ENCODE measurements at places on chromosomes 11 and 22.

GRCh38 chr22:27483095-27483785 lies 318.3 kb downstream of the MN1 start:
- no peak for DNase-seq

DNA sequence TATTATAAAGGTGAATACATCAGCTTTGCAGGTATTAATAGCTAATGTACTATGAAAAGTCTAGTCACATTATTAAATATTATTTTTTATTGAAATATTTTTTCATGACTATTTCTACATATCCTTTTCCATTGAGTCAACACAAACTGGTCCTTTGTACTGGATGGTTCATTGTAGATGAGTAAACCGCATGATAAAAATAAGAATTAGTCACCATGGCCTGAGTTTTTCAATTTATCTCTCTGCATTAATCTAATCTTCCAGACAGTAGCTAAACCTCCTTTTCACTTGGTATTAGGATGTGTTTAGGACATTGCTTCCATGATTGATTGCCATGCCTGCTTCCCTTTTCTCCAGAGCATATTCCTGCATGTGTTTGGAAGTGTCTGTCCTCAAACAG lies 439.4 kb upstream of the ARHGAP42 start:
- no peak for DNase-seq

DNA sequence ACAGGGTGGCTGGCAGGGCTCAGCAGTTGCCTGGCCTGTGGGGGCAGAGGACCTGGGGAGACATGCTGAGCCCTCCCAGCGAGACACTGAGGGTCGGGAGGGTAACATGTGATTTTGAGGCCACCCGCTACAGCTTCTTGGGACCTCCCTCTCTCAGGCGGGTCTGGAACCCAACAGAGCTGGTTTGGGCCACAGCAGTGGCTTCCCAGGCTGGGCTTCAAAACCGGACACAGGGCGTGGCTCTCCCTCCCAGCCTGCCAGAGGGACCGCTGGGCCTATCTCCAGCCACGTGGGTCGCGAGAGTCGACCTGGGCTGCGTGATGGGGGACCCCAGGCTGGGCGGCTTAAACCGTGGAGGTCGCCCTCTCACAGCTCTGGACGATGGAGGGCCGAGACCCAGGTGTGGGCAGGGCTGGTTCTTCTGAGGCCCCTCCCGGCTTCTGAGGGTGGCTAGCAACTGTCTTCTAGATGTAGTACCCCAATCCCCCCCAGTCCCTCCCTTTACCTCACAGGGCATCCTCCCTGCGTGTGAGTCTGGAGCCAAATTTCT lies 91.7 kb downstream of the KCNQ1 start:
- no peak for DNase-seq

- DNase-seq = no peak
Measured at GRCh38 chr11:8196749-8197148, 27.9 kb upstream of the RIC3 start.

- no peak for DNase-seq
Measured at GRCh38 chr22:47929646-47930185, 1167.3 kb downstream of the TBC1D22A start.

DNA sequence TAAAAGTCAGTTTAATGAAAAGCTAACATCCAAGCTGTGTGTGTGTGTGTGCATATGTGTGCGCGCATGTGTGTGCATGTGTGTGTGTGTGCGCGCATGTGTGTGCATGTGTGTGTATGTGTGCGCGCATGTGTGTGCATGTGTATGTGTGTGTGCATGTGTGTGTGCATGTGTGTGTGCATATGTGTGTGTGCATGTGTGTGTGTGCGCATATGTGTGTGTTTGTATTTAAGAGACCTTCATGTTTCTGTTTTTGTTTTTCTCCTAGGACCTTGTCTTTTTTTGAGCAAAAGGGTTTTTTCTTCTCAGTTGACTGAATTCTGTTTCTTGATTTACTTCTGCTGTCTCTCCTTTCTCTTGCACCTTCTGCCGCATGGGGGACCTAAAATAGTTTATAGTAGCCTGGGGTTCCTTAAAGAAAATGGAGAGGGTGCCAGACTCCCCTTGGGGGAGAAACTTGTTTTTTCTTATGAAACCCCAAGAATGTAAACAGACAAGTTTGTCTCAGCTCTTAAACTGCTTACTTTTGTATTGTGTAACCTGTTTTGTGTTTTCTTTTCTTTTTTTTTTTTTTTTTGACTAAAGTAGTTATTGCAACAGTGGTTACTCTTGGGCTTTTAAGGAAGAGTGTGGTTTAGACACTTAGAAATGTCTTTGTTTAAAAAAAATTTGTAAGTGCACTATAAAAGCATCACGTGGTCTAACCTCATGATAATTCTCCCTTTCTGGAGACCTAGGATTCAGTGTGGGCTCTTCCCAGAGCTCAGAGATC lies 53.0 kb downstream of the OSBPL5 start:
- DNase-seq = no peak

- peak; percentile 65 for DNase-seq
Measured at GRCh38 chr22:37607010-37607934, 1.4 kb upstream of the GGA1 start.

DNA sequence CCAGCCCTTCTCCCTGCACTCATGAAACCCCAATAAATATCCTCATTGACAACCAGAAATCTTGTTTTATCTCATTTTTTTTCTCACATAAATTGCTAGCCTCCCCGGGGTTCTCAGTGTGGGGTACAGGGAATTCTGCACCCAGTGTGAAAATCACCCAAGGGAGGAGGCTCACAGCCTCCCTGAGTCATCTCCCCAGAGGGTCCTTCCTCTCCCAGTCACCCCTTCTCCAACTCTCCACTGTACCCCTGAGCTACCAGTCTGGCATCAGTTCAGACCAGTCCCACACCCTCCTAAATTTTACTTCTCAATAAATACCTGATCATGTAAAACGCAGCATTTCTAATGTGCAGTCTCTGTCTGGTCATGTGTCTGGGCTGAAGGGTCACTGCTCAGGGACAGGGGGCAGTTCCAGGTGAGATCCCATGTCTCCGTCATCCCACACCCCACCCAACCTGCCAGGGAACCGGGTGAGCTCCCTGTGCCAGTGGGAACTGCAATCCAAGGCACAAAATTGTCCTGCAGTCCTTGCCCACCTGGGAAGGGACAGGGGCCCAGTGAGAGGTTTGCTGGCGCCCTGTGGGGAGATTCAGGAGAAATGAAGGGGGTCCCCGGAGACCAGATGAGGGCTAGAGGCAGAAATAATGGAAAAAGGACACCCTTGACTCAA lies 8.3 kb downstream of the IGLL5 start:
- DNase-seq = no peak

GRCh38 chr22:46114518-46115387 lies 35.6 kb upstream of the PPARA start:
- DNase-seq = no peak

- DNase-seq = no peak
Measured at GRCh38 chr11:70732881-70733196, 334.5 kb downstream of the CTTN start.

DNA sequence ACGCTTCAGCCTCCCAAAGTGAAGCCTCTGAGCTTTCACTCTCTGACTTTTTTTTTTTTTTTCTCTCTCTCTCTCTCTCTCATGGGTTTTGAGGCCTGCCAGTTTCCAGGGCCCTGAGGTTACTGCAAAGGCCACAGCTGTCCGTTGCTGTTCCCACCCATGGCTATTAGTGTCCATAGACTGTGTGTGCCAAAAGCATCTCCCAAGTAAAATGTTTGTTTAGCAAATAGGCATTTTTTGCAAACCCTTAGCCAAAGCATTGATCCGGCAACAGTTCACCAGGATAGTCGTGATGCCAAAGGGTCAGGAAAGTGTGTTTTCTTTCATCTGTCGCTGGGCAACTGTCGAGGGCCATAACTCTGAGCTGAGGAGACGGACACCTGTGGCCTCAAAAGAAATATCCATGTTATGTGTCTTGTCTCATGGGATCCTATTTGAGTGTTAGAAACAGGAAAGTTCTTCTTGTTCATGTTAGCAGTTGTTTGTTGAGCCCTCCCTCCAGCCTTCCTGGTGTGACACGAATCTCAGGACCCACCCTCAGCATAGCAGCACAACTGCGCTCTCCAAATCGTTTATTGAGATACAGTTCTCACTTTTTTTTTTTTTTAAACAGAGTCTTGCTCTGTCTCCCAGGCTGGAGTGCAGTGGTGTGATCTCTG lies 18.4 kb downstream of the FADS2 start:
- no peak for DNase-seq

- no peak for DNase-seq
Measured at GRCh38 chr11:34249439-34249838, 108.4 kb downstream of the ABTB2 start.

GRCh38 chr11:121024989-121025388 lies 1.1 kb downstream of the TBCEL start:
- no peak for DNase-seq

DNA sequence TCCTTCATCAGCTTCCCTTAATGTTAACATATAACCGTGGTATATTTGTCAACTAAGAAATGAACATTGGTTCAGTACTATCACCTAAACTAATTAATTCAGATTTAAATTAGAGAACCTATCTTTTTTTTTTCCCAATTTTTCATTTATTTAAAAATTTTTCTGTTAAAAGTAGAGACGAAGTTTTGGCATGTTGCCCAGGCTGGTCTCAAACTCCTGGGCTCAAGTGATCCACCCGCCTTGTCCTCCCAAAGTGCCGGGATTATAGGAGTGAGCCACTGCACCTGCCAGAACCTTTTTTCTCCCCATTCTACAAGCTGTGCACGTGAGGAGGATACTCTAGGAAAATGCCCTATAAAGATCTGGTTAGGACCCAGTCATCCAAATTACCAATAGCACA lies 3.6 kb downstream of the EI24 start:
- DNase-seq = no peak

DNA sequence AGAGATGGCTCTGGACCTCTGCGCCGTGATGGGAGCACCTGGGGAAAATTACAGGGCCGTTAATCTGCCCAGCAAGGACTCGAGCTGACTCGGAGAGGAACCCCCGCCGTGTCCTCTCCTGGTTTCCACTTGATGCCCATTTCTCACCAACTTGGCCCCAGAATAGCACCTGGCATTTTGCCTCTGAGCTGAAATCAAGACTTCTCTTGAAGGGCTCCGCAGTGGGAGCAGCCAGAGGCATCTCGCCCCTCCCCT lies 19.0 kb upstream of the CABP7 start:
- no peak for DNase-seq

DNA sequence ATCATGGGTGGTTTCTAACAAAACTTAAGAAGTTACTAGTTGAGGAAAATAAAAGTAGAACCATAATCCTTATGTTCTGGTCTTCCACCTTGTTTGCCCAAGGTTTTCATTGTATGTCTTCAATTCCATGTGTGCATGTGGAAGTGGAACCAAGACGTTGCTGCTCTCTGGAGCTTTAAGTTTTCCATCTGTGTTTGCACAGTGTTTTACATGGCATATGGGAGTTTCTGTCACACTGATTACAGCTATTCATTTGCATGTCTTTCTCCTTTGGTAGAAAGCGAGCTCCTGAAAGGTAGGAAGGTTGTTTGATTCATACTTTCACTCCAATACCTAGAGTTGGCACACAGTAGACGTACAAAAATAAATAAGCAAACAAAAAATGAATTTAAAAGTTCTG lies 112.6 kb upstream of the LUZP2 start:
- DNase-seq = no peak

DNA sequence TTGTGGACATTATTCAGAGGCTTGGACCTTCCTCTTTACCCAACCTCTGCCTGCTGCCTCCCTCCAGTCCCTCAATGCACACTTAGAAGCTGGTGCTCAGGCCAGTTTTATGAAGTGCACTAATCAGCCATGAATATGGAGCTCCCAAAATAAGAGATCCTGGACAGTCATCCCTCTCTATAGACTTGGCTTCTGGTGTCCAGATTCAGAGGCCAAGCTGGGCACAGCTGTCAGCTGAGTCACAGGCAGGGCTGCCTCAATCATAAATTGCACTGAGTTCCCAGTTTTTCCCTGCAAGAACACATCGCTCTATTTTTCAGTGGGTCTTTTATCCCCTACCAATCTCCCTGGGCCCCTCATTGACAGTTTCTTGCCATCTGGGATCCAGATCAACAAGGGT lies 161.7 kb upstream of the CADM1 start:
- no peak for DNase-seq

GRCh38 chr11:67351275-67352005 lies 1.9 kb downstream of the POLD4 start:
- peak; percentile 50 for DNase-seq

DNA sequence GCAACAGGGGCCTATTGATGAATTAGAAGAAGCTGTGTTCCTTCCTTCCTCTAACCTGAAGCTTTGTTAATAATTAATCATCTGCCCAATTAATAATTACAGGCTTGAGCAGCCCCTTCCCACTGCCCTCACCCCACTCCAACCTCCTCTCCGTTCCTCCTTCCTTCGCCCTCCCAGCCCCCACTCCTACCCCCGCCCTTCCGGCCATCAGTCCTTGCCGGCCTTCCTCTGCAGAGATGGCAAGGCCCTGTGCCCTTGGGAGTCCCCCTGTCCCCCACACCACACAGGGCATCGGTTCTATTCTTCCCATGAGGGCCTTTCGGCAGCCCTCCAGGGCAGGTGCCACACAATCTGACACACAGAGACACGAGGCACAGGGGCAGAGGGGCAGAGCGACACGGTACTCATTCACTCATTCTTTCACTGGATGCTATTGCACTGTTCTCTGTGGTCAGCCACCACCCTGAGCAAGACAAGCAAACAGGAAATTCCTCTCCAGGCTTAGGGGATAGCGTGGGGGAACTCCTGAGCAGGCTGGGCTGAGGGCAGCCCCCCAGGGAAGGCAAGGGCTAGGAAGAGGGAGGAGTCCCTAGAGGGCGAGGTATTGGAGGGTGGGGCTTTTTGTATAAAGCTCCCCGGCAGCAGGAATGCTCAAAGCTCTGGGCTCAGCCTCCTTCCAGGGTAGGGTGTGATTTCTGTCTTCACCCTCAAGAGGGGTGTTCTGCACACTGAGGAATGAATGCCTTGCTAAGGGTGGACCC lies 14.7 kb downstream of the MGAT3 start:
- DNase-seq = no peak

DNA sequence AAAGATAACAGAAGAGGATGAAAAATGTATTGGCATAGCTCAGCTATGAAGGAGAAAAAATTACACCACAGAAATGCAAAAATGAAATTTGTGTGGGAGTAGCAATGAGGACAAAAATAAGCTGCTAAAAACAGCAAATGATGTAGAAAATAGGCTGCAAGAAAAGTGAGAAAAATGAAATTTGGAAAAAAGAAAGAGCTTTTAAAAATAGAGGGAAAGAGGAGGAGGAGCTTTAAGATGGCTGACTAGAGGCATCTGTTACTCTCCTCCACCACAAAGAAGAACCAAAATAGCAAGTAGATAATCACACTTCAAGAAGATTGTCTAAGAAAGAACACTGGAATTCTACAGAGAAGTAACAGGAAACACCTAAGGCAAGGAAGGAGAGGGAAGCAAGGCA lies 23.7 kb upstream of the OR5AN1 start:
- no peak for DNase-seq

GRCh38 chr11:58577555-58578135 lies 1.2 kb upstream of the ZFP91 start:
- DNase-seq = peak; percentile 33

DNA sequence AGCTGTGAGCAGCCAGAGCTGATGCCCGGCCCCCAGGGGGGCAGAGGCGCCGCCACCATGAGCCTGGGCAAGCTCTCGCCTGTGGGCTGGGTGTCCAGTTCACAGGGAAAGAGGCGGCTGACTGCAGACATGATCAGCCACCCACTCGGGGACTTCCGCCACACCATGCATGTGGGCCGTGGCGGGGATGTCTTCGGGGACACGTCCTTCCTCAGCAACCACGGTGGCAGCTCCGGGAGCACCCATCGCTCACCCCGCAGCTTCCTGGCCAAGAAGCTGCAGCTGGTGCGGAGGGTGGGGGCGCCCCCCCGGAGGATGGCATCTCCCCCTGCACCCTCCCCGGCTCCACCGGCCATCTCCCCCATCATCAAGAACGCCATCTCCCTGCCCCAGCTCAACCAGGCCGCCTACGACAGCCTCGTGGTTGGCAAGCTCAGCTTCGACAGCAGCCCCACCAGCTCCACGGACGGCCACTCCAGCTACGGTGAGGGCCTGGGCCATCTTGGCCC lies 6.1 kb downstream of the CDC42EP1 start:
- no peak for DNase-seq

All from NCI-H748 treated with DMSO at 0.1 percent for 48 hours (cell line).